Cardiac fibroblast (primary cell): ENCODE measurements at places on chromosomes 7 and 10.
A peak's percentile ranks its signal among the peaks of the same experiment; 100 is the strongest.

GRCh38 chr7:122710916-122711315, 8.2 kb upstream of the RNF148 start:
- no peak for DNase-seq

- no peak for DNase-seq
Measured at GRCh38 chr7:68394131-68394530, 1204.1 kb upstream of the AUTS2 start.

GRCh38 chr10:62457598-62457997, 83.4 kb downstream of the ZNF365 start:
- no peak for DNase-seq

DNA sequence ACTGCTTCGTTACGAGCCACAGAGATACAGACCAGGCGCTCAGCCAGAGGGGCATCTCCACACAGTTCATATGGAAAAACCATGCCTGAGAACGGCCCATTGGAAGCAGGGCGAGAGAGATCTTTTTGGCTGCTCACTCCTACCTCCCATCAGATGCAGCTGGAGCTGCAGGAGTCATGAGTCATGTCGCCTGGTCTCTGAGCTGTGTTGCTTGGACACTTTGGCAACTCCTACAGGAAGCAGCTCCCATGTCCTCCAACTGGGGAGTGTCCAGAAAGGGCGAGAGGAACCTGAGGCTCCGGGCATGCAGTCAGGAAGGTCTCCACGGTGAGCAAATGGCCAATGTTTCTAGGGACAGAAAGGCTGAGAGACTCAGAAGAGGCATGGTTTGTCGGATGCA, 24.9 kb downstream of the INSIG1 start:
- DNase-seq: peak; percentile 63

- no peak for DNase-seq
Measured at GRCh38 chr7:39145935-39146334, 168.2 kb downstream of the POU6F2 start.

- DNase-seq: no peak
Measured at GRCh38 chr7:76280408-76280807, 22.1 kb upstream of the HSPB1 start.

DNA sequence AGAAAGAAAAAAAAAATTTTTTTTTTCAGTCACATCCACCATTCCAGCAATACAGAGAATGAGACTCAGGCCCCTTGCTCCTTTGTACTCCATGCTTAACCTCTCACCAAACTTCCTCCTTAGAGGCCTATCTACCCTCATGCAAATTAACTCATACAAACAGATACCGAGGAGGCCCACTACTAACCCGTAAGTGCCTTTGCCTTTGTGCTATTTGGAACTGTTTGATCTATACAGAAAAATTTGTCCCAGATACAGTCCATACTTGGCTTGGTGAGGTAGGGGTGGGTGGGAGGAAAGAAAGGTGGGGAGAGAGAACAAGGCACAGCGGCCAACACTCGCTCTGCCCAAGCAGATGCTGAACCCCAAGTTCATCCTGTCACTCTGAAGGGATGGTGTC, 87.8 kb upstream of the DUSP5 start:
- no peak for DNase-seq

- DNase-seq: no peak
Measured at GRCh38 chr10:71582506-71583475, 136.8 kb downstream of the C10orf105 start.

- peak; percentile 51 for DNase-seq
Measured at GRCh38 chr7:11182736-11183135, 209.1 kb downstream of the PHF14 start.
